ENCODE measurements at places on chromosomes 6 and 20.

- DNase-seq = no peak
These were observed 50.9 kb downstream of the MAP7 start for GRCh38 chr6:136499370-136499769.

DNA sequence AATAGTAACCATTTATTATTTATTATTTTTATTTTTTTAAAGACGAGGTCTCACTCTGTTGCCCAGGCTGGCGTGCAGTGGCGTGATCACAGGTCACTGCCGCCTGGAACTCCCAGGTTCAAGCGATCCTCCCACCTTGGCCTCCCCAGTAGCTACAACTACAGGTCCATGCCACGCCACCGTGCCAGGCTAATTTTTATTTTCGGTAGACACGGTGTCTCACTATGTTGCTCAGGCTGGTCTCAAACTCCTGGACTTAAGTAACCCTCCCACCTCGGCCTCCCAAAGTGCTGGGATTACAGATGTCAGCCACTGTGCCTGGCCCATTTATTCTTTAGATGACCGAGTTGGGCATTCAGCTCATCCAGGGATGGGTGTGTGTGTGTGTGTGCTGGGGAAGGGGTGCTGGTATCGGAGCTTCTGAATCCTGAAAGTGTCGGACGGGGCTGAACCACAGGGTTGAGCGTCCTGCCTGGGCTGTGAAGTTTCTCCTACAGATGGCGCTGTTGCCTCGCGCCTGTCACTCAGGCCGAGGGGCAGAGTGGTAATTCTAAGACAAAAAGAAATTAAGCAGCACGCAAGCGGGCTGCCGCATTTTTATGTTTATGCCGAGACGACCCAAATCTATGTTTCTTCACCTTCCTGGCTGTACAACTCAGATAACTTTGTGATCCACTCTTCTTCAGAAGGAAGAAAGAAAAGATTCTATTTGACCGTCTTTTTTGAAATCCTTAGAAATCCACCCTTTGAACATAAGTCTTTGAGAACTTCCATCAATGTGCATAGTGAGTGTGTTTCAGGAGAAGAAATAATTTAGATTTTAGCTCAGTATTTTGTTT is 252.8 kb downstream of the CDH26 start:
- DNase-seq = peak; percentile 32

- no peak for DNase-seq
These were observed 3.5 kb downstream of the PIGU start for GRCh38 chr20:34673412-34673811.

- no peak for DNase-seq
These were observed 1.0 kb upstream of the MTG2 start for GRCh38 chr20:62181808-62182207.

- no peak for DNase-seq
These were observed 42.8 kb downstream of the MMS22L start for GRCh38 chr6:97240222-97240621.

DNA sequence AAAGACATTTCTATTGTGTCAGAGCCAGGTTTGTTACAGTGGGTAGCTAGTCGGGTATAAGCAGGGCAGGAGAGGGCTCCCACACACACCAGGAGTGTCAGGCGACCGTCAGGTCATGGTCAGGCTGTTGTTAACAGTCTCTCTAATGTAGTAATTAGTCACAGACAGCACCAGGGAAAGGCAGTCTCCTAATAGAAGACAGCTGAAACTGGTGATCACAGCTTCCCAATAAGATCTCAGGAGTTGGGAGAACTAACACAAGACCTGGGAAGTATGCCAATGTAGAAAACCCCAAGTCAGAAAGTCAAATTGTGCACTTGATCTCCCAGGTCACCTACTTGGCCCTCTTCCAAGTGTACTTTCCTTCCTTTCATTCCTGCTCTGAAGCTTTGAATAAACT is 53.0 kb upstream of the GPR6 start:
- no peak for DNase-seq

GRCh38 chr20:50425076-50425475 is 85.1 kb upstream of the PTPN1 start:
- no peak for DNase-seq

- no peak for DNase-seq
These were observed 635 bp downstream of the SLC35B3 start for GRCh38 chr6:8434727-8435092.

- DNase-seq = no peak
These were observed 4.6 kb downstream of the AFDN start for GRCh38 chr6:167831281-167831828.

DNA sequence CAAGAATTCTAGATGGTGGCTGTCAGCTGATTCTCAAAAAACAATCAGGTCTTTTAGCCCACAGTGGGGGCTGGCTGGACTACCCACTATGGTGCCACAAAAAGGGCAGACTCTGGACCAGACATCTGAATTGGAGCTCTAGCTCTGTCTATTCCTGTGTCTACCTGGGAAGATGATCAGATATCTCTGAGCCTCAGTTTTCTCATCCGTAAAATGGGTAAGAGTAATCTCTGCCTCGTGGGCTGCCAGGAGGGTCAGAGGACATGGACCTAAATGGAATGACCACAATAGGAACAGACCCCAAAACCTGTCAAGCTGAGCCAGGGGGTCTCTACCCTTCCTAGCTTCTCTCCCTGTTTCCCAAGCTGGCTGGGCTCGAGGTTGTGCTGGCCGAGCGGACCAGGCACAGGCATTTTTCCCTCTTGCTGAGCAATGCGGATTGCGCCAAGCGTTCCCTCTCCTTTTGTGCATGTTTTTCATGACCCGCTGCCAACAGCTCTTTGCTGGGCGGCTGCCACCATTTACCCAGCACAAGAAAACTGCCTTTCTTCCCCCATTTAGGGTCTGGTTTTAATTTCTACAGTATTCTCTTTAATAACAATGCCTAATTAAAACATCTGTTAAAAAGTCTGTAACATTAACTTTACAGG is 74.7 kb upstream of the MAFB start:
- DNase-seq = no peak

DNA sequence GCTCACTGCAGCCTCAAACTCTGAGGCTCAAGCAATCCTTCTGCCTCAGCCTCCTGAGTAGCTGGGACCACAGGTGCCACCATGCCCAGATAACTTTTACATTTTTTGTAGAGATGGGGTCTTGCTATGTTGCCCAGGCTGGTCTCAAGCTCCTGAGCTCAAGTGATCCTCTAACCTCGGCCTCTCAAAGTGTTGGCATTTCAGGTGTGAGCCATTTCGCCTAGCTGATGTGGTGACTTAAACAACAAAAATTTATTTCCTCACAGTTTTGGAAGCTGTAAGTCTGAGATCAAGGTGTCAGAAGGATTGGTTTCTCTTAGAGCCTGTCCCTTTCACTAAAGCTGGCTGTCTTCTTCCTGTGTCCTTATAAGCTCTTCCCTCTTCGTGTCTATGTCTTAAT is 15.0 kb upstream of the JARID2 start:
- no peak for DNase-seq

DNA sequence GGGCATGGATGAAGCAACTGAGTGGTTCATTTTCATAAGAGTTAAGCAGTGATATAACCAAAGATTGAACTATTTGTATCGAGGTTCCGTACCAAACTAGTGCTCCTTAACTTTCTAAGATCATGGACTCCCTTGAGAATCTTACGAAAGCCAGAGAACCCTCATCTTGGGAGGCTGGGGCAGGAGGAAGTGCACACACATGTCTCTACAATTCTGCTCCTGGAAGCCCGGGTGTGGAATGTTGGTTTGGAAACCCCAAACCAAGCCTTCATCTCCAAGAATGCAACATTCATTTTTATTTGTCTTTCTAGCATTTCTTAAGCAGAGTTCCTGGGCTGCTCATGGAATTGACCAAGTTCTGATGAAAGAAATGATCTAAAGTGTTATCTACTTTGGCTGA is 250.5 kb upstream of the PRND start:
- DNase-seq = no peak

GRCh38 chr6:155399745-155400653 is 55.6 kb downstream of the NOX3 start:
- DNase-seq = no peak

- no peak for DNase-seq
These were observed 194.2 kb downstream of the JARID2 start for GRCh38 chr6:15440040-15440439.

- no peak for DNase-seq
These were observed 36.0 kb downstream of the ARFGEF2 start for GRCh38 chr20:48957533-48957932.

DNA sequence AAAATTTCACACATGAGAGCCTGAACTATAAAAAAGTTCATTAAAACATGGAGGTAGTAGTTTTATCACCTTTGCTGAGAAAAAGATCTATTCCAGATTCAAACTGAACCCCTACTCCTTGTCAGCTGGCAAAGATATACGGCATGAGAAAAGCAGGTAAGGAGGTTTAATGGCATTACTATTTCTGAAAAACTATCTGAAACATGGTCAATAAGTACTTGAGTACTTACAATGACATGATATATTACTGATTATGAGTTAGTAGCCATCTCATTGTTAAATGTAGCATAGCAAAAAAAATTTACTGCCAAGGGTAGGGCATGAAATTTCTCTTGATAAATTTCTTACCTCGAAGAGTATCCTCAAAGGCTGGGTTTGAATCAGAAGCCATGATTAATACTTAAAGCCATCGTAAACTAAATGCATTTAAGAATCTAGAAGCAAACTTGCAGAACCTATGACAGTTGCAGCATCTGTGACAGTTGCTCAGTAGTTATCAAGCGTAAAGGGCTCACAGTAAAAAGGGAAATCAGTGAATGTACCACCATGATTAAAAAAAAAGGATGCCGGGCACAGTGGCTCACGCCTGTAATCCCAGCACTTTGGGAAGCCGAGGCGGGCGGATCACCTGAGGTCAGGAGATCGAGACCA is 8.7 kb downstream of the SLC17A5 start:
- no peak for DNase-seq
